Stimulated activated CD4-positive, alpha-beta T cell treated with anti-CD3 and anti-CD28 coated beads, TNF-alpha, amount 100 ng/mL, for 24 hours (primary cell): ENCODE measurements at places on chromosomes 12 and 14.

DNA sequence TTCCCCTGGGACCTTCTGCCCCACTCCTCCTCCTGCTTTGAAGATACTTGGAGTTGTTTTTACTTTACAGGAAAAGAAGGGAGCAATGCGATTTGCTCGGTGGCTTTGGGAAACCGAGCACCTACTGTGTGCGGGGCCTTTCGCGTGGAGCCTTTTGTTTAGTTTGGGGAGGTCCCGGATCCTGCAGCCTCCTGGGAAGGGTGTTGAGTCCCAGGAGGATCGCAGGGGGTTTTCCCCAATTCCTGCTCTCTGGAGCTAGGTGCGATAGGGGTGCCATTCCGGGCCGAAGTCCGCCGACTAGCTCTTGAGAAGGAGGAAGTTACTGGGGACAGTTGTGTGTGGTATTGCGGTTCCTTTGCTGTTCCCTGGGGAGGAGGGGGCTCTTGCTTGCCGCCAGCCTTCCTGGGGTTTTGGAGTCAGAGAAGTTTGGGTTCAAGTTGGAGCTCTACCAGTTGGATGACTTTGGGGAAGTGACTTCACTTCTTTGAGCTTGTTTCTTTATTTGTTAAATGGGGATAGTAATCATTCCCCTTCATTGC is 1.1 kb downstream of the BRI3BP start:
- DNase-seq = no peak

DNA sequence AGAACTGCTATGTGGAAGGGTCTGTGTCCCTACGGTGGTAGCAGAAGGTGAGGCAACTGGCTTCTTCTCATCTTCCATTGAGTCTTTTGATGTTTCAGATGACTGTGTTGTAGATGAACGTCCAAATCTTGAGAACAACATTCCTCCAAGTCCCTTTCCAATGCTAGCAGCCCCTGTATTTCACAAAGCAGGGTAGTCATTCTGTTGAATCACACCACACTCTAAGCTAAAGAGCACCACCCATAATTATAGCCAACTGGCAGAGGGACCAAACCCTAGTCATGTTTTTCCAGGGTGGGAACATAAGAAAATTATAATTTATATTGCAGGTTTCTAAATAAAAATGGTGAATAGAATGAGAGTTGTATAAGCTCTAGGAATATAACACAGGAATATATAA is 98.7 kb downstream of the DDHD1 start:
- DNase-seq = no peak

DNA sequence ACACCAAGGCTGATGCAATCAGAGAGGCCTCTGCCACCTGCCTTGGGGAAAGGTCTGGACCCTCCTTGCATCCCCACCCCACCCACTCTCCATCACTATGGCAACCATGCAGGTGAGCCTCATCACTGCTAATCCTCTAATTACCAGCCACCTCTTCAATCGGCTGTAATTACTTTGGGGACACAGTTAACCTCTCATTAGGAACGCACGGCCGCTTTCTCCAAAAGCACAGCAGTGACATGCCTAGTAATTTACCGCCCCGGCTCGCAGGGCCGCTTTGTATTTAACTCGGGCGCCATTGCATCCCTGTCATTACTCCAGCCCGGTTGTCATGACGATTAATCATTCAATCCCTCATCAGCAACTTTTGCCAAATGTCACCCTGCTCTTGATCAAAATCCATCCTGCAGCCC is 36.3 kb upstream of the FAM222A start:
- DNase-seq = no peak

DNA sequence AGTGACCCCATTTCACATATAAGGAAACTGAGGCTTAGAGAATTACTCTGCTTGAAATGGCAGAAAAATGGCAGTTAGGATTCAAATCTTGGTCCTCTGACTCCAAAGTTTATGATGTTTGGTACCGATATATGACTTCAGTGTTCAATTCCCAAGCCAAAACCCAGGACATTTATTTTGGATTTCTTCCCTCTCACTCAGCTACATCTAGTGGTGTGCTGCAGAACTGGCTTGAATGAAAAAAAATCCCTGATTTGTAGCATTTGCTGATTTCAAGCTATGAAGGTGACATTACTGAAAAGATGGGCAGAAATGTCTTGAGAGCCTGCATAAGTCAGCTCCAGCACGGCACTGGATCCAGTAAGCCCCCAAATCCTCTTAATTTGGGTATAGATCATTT is 106.4 kb downstream of the EFCAB11 start:
- no peak for DNase-seq

GRCh38 chr12:83010169-83010804 is 323.6 kb downstream of the TMTC2 start:
- no peak for DNase-seq

DNA sequence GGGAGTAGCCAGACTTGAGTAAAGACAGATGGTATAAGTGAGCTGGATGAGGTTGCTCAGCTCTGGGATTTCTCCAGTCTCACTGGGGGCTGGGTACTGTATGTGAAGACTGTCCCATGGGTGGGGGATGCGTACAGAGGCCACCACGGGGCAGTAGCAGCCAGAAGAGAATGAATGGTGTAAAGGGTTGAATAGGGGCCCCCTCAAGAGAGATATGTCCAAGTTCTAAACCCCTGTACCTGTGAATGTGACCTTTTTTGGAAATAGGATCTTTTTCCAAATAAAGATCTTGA is 21.8 kb upstream of the BCDIN3D start:
- DNase-seq = no peak

- no peak for DNase-seq
Measured at GRCh38 chr14:91831337-91831736, 36.0 kb downstream of the TC2N start.
